ENCODE measurements at places on chromosomes 13 and 19.

- DNase-seq, result peak; percentile 64
These were observed 186.2 kb downstream of the EFNB2 start for GRCh38 chr13:106349080-106349931.

GRCh38 chr19:17327654-17328516, 6.8 kb downstream of the ANO8 start:
- no peak for DNase-seq

DNA sequence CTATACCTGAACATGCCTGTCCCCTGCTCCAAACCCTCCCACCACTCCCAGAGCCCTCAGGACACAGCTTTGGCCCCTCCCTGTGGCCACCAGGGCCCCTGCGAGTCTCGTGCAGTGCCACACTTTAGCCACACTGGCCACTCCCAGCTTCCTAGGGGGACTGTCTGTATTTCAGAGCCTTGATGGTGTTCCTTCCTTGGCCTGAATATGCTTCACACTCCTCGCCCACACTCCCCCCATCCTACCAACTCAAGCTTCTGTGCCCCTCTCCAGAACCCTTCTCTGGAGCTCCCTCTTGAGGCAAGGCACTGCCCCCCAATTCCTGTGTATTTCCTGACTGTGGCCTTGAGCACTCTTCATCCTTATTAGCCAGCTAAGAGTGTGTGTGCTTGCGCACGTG, 80.2 kb downstream of the DPF1 start:
- no peak for DNase-seq

DNA sequence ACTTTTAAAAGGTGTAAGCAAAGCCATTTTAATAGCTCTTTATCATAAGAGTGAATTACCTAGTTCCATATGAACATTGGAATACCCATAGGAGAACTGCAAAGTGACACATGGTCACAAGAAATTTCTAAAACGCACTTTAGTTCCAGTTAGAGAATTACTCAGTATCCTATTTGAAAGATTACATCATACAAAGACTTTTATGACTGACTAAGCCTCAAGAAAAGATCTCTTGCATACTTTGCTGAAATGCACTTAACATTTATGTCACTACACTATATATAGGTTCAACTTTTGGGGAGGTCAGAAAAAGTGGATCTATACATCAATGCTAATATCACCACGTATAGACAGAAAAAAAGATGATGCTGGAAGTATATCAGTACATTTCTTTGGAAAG, 7.1 kb downstream of the PCDH9 start:
- DNase-seq, result peak; percentile 62

DNA sequence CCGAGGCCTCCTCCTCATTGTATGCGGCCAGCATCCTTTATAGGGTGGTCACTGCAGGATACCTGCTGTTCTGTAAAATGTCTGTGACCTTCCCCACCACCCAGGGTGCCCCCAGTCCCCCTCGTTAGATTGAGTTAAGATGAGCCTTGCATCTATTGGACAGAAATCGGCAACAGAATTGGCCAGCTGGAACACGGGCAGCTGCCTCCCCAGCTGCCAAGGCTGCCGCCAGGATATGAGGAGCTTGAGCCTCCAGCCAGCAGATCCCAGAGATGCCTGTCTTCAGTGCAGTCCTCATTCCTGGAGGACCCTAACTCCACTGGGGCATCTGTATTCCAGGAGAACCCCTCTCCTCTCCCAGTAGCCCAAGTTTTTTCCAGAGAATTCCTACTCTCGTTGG, 463.0 kb downstream of the TSHZ3 start:
- no peak for DNase-seq

- peak; percentile 78 for DNase-seq
These were observed 20.0 kb downstream of the TICAM1 start for GRCh38 chr19:4811328-4812131.

DNA sequence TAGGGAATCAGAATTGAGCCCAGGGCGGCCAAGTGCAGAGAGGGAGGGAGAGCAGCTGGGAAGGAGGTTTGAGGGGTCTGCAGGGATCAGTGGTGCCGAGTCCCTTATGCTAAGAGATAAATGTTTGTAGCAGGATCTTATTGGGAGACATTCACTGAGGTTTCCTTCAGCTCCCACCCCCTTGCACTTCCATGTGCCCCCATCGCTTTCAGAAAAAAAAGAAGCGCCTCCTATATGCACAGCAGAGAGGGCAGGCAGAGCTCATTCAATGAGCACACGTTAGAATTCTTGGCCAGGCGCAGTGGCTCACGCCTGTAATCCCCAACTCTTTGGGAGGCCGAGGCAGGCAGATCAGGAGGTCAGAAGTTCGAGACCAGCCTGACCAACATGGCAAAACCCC, 28.0 kb downstream of the CYP4F2 start:
- DNase-seq, result no peak

DNA sequence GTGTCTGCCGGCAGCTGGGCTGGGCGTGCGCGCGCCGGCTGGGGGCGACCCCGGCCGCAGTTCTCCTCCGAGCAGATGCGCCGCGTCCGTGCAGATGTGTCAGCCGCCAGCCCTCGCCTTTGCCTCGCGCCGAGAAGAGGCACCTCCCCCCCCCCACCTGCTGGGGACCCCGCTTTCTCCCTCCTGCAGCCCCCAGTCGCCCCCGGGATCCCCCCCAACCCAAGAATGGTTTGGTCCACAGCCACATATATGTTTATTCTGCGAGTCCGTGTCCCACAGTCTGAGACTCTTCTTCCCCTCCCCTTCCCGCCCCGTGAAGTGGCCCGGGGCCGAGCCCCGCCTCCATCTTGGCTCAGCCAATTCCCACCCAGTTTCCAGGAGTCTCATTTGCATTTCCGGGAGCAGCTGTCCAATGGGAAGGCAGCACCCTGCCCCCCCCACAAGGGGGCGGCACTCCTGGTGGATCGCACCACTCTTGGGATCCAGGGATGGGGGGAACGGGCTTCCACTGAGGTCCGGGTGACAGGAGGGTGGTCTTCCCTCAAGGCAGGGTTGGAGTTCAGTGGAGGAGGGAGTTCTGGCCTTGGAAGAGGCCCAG, 8.6 kb downstream of the ISOC2 start:
- peak; percentile 65 for DNase-seq

DNA sequence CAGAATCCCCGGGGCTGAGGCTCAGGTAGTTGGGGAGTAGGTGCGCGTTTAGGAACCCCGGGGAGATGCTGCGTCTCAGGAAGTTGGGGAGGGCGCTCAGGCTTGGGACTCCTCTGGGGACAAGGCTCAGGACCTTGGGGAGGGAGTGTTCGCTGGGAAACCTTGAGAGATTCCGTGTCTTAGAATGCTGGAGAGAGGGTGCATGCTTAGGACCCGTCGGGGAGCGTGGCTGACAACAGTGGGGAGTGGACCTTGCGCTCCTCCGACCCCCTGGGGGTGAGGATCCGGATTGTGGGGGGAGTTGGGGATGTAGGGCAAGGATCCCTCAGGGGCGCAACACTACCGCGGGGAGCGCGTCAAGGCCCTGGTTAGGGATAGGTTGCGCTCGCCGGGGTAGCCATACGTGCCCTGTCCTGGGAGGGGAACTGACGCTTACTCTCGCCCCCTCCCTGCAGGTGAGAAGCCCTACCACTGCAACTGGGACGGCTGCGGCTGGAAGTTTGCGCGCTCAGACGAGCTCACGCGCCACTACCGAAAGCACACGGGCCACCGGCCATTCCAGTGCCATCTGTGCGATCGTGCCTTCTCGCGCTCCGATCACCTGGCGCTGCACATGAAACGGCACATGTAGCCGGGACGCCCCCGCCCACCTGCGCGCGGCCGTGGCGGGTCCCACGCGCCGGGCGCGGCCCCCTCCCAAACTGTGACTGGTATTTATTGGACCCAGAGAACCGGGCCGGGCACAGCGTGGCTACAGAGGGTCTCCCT, 2.0 kb downstream of the KLF2 start:
- no peak for DNase-seq

DNA sequence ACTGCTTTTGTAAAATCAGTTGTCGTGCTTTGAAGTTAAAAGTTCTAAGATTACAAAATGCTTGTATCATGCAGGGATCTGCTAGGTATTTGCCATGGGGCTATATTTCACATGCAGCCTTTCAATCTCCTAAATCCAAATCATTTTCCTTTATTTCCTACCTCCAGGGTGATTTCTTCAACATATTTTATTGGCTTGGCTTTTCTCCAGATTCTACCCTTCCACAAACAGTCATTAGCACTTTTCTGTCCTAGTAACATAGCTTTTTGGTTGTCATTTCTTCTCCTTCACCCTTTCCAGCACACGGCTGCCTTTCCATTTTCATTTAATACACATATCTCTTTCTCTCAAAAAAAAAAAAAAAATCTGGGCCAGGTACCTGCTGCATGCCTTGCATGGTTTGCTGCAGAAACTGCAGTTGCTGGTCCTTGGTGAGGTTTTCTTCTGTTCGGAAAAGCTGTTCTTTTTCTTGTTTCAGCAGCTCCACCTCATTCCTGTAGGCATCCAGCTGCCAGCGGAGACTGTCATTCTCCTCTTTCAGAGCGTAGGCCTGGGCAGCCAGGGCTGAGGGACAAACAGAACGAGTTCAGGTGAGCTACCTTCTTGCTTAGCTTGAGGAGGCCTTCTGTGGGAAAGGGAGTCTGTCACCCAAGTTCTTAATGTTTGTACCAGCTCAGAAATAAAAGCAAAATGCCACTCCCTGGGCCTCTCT, 274.7 kb downstream of the DNAJC15 start:
- DNase-seq, result no peak

GRCh38 chr19:44624840-44625354, 11.5 kb downstream of the IGSF23 start:
- no peak for DNase-seq

GRCh38 chr13:28001837-28002473, 13.5 kb upstream of the URAD start:
- DNase-seq, result no peak

DNA sequence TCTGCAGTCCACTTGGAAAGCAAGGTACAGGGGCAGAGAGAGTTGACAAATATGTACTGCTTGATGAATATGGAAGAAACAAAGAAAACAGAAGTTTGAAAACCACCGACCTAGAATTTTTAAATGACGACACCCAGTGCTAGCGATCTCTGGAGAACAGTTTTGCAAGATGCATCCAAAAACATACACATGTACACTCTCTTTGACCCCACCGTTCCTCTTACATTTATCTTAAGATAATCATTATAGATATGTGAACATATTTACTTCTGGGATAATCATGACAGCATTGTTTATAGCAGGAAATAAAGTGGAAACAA, 40.8 kb upstream of the IGSF23 start:
- DNase-seq, result no peak

- DNase-seq, result peak; percentile 50
These were observed 588 bp upstream of the DPY19L3 start for GRCh38 chr19:32404933-32405430.

GRCh38 chr13:26759249-26759906, 1.2 kb downstream of the GPR12 start:
- DNase-seq, result no peak

DNA sequence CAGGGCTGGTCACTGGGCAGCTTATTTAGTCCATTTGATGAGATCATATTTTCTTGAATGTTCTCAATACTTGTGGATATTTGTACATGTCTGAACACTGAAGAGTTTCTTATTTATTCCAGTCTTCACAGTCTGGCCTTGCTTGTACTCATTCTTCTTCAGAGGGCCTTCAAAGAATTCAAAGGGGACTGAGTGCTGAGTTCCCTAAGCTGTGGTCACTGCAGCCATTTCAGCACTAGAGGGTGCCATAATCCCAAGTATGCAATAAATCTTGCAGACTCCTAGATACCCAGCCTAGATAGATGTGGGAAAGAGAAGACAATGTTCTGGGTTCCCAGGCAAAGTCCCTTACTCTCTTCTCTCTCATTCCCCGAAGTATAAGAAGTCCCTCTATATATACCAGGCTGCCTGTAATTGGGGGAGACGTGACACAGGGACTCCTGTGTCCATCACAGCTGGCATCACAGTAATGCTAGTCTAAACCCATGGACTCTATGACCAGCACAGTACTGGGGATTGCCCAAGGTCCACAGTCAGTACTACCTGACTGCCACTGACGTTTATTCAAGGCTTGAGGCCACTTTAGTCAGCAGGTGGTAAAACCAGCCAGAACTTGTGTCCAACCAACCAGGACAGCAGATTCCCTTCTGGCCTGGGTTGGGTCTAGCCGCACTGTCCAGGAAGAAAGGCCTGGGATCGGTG, 8.9 kb upstream of the VN1R1 start:
- peak; percentile 77 for DNase-seq

DNA sequence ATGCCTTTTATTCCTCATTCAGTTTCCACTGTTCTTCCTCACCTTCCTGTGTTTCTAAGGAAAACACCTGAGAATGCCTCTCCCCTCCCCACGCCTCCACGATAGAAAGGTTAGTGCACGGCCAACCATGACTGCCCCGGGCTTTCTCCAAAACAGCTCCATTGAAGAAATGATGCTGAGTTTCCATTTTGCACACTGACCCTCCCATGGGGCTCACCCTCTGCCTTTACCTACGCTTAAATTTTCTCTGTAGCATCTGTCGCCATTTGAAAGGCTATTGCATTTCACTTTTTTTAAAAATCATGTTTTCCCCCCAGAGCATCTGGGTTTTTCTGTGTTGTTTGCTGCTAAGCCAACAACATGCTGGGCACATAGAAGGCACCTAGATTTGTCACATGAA, 48.2 kb downstream of the ABCC4 start:
- no peak for DNase-seq

DNA sequence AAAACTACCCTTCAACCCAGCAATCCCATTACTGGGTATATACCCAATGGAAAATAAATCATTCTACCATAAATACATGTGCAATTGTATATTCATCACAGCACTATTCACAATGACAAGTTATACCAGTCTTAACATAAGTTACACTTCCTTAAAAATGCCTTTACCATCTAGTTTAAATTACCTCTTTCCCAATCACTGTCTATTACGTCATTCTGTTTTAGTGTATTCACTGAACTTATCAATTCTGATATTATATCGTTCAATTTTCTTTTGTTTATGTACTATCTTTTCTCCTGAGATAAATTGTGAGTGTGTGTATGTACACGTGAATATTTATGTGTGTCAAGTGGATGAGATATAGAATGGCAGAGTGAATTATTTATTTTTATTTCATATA, 1416.8 kb downstream of the OLFM4 start:
- no peak for DNase-seq

GRCh38 chr19:55115446-55116065, 1.9 kb downstream of the PPP1R12C start:
- DNase-seq, result peak; percentile 49

- DNase-seq, result no peak
These were observed 69.6 kb downstream of the ZNF557 start for GRCh38 chr19:7139095-7139494.

GRCh38 chr13:51618626-51619025, 34.4 kb downstream of the WDFY2 start:
- no peak for DNase-seq

GRCh38 chr13:51191743-51192142, 30.5 kb upstream of the FAM124A start:
- no peak for DNase-seq

- DNase-seq, result peak; percentile 95
These were observed 8.6 kb downstream of the KDM4B start for GRCh38 chr19:4977299-4978174.
